ENCODE measurements at places on chromosomes 4 and X.

- no peak for DNase-seq
Observed at GRCh38 chrX:30920271-30920670, 31.2 kb upstream of the TAB3 start.

- DNase-seq = no peak
Observed at GRCh38 chr4:32824336-32824735, 2104.2 kb downstream of the PCDH7 start.

- no peak for DNase-seq
Observed at GRCh38 chr4:158799013-158799770, 30.4 kb downstream of the FNIP2 start.

DNA sequence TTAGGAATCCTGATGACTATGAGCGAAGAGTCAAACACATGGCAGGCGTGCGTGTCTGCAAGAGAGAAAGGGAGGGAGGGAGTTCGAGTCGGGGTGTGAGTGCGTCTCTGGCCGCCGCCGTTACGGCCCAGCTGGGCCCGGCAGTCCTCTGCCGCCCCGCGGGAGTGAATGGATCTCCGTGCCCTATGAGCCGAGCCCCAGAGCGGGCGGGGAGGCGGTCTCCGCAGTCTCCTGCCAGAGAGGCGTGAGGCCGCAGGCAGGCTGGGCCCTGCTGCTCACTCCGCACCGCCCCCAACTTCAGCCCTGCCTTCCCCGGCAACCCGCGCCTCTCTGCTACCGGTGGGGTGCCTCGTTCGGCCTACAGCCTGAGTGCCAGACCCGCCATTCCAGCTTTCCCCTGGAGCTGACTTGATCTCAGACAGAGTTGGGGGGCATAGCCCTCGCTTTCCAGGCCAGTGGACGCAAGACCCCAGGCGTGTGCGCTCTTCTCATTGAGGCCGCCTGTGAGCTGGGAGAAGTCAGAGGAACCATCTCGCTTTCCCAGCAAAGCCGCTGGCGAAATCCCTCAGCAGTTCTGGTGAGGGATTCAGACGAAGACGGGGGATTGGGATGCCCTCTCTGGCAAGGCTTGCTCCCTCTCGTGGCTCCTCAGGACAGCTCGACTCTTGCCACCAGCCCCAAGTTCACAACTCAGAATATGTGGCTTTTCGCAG, 1.4 kb downstream of the SLC16A2 start:
- no peak for DNase-seq

DNA sequence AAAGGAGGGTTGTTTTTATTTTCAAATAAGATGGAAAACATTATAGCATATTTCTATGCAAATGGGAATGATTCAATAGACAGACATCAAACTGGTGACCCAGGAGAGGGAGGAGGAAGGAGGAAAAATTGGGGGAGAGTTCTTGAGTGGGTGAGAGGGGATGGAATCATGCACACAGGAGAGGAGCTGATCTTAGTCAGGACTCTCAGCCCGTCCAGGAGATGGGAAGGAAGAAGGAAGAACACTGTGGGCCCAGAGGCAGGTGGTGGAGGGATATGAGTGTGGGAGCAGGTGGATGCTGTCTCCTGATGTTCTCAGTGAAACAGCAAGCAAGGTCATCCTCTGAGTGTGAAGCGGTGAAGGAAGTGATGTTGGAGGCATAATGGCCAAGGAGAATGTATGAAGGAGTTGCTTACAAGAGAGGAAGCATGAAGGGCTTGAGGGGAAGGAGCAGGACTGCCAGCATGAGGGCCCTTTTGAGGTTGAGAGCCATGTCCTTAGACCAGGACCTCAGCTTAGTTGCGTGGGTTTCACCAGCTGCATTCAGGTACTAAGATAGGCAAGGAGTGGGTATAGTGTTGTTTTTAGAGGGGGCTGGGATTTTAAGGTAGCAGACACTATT, 161.7 kb upstream of the NAP1L5 start:
- DNase-seq = no peak

DNA sequence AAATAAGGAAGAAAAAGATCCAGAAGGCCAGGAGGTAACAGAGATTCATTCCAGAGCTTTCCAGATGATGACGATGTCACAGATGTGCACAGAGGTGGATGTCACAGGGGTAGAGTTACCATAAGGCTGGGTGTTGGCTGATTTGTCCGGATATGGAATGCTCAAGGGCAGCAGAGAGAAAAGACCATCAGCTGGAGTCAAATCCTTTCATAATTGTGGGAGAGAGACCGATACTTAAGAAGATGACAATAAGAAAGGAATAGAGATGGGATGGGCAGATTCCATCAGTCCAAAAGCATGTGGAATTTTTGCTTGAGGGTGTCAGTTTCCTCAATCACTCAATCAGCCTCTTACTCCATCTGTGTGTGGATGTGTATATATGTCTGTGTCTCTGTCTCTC, 150.4 kb downstream of the CENPC start:
- DNase-seq = no peak

- no peak for DNase-seq
Observed at GRCh38 chrX:9476810-9477575, 12.1 kb downstream of the TBL1X start.

DNA sequence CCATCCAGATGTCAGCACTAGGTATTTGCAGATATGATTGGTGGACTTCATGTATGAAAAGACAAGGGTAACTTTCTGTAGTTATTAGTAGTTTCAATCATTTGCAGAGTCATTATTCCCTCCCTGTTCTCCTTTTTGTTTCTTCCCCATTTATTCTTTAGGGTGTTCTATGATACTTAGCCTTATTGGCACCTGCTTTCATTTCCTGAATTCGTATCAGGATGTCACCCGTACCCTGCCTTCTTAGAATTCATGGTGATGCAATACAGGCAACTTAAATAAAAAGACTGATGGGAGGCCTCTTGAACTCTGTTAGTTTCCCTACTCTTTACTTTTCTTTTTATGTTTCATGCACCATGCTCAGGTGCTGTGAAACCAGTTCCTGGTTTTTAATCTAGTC, 24.2 kb downstream of the MAGED1 start:
- DNase-seq = no peak

GRCh38 chrX:29826742-29827141, 388.6 kb upstream of the MAGEB2 start:
- DNase-seq = no peak

DNA sequence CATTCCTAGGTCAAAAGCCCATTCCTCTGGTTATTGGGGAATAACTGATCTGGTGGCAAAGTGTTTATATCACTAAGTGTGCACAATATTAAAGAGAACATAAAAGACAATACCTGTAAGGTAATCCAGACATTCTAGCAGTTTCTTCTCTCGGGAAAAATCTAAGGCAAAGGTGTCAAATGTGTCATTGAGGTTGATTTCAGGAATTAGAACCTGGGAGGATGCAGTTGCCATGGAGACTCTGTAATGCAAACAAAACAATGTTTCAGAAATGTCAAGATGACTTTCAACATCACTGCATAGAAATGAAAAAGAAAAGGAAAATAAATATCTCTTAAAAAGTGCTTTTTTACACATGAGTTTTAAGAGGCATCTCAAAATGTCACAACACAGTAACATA, 145.9 kb downstream of the MID1 start:
- DNase-seq = no peak

DNA sequence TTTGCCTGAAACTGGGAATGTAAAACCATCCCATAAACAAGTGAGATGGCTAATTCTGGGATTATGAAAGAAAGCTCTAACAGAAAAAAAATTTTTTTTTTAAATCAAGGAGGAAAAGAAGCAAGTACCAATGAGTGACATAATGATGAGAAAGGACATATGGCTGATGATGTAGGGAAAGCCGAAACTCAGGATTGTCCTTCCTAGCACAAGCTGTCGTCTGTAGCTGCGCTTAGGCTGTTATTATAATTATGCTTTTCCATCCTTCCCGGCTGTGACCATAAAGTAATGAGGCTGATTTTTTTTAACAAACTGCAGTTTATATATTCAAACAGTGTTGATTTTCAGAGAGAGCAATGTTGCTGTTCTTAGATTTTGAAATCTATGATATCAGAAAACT, 209.8 kb upstream of the NOCT start:
- no peak for DNase-seq

DNA sequence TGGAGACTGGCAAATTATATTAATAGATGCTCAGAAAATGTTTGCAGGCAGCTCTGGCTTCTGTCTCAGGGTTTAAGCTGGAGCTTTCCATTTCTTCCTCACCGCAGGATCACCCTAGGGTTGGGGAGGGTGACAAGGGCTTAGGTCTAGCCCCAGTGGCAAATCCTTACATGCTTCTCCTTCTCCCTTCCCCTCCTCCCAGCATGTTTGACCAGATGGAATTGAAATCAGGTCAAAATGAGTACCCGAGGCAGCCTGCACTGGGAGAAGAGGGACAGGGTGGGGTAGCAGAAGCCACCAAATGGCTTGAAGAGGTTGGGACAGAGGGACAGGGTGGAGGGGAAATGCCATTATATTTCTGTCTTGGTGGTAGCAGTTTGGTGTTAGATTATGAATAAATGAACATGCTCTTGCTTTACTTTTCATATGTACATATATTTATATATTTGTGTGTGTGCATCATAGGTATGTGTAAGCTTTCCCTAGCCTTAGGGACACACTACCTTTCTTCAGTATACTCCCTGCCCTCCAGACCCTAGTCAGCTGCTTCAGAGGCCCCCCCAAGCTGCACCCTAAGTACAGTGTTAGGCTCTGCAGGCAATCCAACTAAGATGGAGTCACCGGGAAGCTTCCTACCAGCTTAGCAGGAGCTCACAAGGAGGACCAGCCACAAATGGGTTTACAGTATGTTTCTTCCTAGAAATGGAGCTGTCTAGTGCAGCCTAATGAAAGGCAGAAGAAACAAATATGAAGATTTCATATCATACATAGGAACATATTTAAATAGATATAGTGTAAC, 1.8 kb downstream of the TMEM35A start:
- no peak for DNase-seq

DNA sequence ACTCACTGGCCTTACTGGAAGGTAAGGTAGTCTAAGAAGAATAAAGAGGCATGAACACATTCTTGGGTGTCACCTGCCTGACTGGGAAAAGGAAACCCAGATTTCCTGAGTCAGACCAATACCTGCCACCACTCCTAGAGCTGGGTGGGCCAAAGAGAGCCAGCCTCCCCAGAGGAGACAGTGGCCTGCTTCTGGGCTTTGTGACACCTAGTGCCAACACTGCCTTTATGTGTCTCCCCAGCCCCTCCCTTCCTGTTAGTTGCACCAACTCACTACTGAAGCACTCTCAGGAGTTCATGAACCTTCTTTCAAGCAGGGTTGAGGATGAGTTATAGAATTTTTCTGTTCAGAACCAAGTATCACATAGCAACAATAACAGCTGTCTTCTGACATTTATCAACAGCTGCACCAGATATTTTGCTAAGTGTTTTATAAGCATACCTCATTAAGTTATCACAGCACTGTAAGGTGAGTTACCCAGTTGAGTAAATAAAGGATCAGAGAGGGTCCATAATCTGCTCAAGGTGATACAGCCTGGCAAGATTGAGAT, 77.6 kb upstream of the ETNPPL start:
- no peak for DNase-seq

DNA sequence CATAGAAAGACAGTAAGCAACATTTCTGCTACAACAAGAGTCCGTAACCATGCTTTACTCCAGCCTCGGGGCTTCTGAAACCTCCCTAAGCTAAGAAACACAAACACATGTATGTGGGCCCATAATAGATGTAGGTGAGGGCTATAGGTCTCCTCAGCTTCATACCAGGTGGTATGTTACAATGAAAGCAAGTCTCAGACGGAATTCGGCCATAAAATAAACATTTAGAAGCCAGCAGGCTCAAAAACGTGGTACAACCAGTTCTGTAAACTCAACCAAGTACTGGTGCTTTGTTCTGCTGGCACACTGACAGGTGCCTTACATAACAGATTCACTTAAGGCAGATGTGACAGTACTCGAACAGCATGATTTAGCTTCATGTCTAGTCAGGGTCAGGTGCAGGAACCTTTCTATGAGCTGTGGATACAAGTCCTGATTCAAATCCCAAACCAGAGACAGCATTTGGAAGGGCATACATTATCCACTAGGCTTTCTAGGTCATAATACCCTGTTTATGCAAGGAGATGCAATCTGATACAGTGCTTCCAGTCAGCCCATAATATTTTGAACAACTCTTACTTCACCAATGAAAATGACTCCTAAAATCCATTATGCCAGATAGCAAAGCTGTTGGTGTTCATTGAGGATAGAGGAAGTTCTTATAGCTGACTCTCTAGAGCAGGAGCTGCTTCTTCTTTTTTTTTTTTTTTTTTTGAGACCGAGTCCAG, 113.8 kb upstream of the ENPP6 start:
- DNase-seq = no peak

- DNase-seq = no peak
Observed at GRCh38 chrX:150502979-150503897, 65.2 kb upstream of the MTM1 start.
